Cardiac septum (tissue), 1 donor: ENCODE measurements at places on chromosomes 7 and 10. TPM values are rescaled to one million over a fixed set of nuclear protein-coding genes. Genes with fewer than 3 reads are reported as not detected.

COL28A1 gene
- total RNA-seq = 0.51 TPM

HOXA4 gene
- 1.1 TPM for total RNA-seq

ADRB1 gene
- 26.4 TPM for total RNA-seq

KNDC1 gene
- total RNA-seq = 0.05 TPM

TEX47 gene
- 0.24 TPM for total RNA-seq

SPDYE1 gene
- total RNA-seq = 0.13 TPM

MINDY3 gene
- total RNA-seq = 26.3 TPM

IL6 gene
- 5.8 TPM for total RNA-seq

CAMK2B gene
- total RNA-seq = 149 TPM

MKX gene
- 0.16 TPM for total RNA-seq

CALHM3 gene
- not detected for total RNA-seq

DIP2C gene
- total RNA-seq = 28.8 TPM

MEOX2 gene
- total RNA-seq = 6.9 TPM

PNLIPRP2 gene
- total RNA-seq = not detected

CNPY1 gene
- total RNA-seq = not detected

OR6V1 gene
- total RNA-seq = not detected

ZP3 gene
- total RNA-seq = not detected

ABCC2 gene
- 0.30 TPM for total RNA-seq

LLCFC1 gene
- total RNA-seq = not detected

DYNC1I1 gene
- 24.3 TPM for total RNA-seq

NPFFR1 gene
- total RNA-seq = not detected

AOAH gene
- total RNA-seq = 1.6 TPM

WNT16 gene
- 0.11 TPM for total RNA-seq

CDC14C gene
- total RNA-seq = not detected

GNG11 gene
- total RNA-seq = 14.3 TPM

NKX2-3 gene
- total RNA-seq = not detected

SP8 gene
- not detected for total RNA-seq

SKAP2 gene
- 4.3 TPM for total RNA-seq

SPDYE16 gene
- total RNA-seq = not detected

GRID2IP gene
- not detected for total RNA-seq

C10orf62 gene
- 0.51 TPM for total RNA-seq

CFAP46 gene
- total RNA-seq = 0.94 TPM

SLC26A5 gene
- not detected for total RNA-seq

CLDN3 gene
- total RNA-seq = not detected

ST8SIA6 gene
- total RNA-seq = 6.9 TPM

PRSS37 gene
- not detected for total RNA-seq

NKX1-2 gene
- total RNA-seq = not detected

ASB10 gene
- total RNA-seq = 17.3 TPM

CAV1 gene
- 311 TPM for total RNA-seq

DENND11 gene
- 8.7 TPM for total RNA-seq

ASAH2 gene
- total RNA-seq = 1.9 TPM

DPYSL4 gene
- total RNA-seq = 55.4 TPM

LIPK gene
- total RNA-seq = not detected

PKD2L1 gene
- total RNA-seq = not detected

AMPH gene
- 6.7 TPM for total RNA-seq

CFAP69 gene
- 3.6 TPM for total RNA-seq
